Motor neuron (in vitro differentiated cells): ENCODE measurements at places on chromosomes 1 and 21. TPM values are rescaled to one million over a fixed set of nuclear protein-coding genes. Genes with fewer than 3 reads are reported as not detected.

DNA sequence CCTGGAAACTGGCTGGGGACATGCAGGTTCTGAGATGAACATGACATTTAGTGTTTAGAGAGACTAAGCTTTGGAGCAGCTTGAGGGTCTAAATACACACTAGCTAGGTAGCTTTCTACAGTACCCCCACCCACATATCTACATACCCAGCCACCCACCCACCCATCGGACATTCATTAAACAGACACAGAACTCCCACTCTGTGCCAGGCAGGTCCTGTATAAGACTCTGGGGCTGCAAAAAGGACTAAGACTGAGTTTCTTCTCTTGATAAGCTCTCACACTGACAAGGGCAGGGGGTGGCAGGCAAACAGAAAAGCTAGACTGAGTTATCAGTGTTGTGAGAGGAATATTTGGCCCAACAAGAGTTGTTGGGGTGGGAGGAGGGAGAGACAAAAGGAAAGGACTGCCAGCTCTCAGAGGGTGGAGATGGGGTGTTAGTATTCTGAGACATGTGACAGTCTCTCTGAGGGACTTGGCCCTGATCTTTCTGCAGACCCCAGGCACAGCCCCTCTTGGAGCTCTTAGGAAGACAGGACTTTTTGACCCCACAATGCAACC is 6.8 kb downstream of the MAP7D1 start:
- ATAC-seq, result no peak

GRCh38 chr21:32306021-32306780 is 7.5 kb downstream of the MRAP start:
- no peak for ATAC-seq

DNA sequence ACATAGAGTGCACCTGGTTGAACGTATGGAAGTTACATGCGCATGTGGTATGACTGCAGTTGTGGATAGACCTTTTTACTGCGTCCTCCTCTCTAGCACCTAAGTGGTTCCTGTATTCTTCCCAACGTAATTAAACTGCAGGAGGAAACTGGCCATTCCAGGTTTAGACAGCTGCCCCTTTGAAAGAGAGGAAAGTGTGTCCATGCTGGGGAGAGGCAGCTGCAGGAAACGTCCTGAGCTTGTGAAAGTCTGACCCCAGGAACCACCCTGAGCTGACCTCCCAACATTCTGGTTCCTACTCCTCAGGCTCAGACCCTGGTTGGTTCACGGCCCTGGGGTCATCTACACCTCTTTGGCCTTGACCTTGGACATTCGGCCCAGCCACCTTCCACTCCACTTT is 309.3 kb downstream of the DISC1 start:
- no peak for ATAC-seq

DNA sequence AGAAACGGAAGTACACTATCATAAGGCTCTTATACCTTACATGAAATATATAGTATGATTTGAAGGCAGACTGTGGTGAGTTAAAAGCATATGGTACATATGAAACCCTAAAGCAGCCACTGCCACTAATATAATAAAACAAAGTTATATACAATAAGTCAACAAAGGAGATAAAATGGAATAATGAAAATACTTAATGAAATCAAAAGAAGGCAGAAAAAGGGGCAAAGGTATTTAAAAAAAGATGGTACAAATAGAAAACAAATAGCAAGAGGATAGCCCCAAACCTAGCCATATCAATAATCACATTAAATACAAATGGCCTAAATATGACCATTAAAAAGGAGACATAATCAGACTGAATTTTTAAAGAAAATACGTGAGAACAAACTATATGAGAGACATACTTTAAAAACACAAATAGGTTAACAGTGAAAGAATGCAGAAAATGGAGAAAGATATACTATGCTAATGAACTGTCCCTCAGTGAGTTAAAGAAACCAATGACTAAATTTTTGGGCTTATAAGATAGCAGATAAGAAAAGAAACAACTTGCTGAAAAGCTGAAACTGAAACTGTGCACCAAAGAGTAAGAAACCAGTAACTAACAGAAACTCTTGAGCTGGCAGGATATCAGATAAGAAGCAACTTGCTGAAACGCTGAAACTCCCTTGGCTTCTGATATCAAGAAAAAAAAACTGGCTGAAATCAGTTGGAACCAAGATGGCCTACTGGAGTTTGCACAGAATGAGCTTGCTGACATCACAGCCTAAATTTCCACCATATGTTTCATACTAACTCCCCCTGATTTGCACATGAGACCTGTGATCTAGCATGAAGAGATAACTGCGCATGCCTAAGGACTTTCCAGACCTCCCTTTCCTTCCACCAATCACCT is 44.3 kb upstream of the IL10 start:
- ATAC-seq, result peak; percentile 26

Gene RPE65
- not detected in 2 replicates for total RNA-seq

- peak; percentile 91 for ATAC-seq
Observed at GRCh38 chr1:54227091-54227602, 27.2 kb downstream of the MRPL37 start.

Gene GADD45A
- total RNA-seq, result 135 and 144 TPM in 2 replicates

GRCh38 chr1:89516055-89516454 is 8.6 kb upstream of the LRRC8B start:
- peak; percentile 73 for ATAC-seq

- no peak for ATAC-seq
Observed at GRCh38 chr1:235407419-235407818, 40.2 kb downstream of the TBCE start.

Gene DNM3
- total RNA-seq, result 15.6 and 20.8 TPM in 2 replicates

DNA sequence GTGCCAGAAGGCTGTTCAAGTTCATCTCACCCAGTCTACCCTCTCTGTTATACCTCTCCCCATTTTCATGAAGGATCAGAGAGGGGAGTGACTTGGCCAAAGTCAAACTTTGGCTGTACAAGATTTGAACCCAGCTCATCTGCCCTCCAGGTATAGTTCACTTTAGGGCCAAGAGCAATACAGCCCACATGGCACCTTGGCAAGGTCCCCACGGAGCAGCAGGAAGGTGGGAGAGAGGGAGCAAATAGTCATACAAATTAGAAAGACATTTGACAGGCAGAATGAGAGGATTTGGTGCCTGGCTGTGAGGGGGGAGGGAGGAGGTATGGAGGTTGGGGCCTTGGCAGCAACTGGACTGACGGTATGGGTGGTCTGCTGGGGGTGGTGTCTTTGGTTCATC is 1.0 kb downstream of the HPCAL4 start:
- ATAC-seq, result no peak

DNA sequence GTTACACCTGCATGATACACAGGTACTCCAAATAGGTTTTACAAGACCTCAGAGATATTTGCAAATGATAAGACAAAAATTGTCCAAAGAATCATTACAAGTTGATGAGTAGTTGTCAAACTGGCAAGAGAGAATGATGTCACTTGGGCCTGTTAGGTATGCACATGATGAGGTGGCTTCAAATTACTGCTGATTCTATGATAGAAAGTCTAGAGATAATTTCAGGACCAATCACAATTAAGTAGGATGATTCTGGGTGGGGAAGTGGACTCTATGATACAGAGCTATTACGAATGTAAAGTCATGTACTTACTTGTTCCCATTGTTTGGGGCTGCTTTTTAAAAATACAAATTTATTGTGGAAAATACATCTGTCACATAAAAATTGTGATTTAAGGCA is 5.2 kb upstream of the SPRR1B start:
- ATAC-seq, result no peak

DNA sequence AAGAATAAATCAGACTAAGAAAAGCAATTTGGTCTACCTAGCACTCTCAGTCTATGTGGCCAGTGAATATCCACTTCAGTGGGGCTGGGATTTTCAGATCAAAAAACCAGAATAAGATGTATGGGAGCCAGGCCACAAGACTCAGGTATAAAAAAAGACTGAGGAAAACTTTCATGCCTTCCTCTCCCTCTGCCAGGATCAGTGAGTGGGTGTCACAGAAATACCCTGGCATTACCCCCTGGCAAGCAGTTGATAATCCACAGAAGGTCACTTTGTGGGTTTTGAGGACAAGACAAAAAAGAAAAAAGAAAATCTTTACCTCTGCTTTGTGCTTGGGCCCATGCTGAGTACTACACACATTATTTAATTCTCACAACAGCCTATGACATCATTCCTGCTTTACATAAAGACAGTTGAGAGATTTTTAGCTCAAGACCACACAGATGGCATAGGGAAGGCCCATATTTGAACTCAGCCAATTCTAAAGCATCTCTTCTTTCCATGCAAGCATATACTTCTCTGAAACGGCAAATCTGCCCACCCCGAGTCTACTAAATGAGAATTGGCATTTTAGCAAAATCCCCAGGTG is 57.6 kb downstream of the DESI2 start:
- ATAC-seq, result peak; percentile 62

Gene KCNJ9
- 8.8 and 9.5 TPM in 2 replicates for total RNA-seq

Gene KCND3
- 1.9 and 2.0 TPM in 2 replicates for total RNA-seq

Gene MOB3C
- total RNA-seq, result 2.0 and 2.1 TPM in 2 replicates

DNA sequence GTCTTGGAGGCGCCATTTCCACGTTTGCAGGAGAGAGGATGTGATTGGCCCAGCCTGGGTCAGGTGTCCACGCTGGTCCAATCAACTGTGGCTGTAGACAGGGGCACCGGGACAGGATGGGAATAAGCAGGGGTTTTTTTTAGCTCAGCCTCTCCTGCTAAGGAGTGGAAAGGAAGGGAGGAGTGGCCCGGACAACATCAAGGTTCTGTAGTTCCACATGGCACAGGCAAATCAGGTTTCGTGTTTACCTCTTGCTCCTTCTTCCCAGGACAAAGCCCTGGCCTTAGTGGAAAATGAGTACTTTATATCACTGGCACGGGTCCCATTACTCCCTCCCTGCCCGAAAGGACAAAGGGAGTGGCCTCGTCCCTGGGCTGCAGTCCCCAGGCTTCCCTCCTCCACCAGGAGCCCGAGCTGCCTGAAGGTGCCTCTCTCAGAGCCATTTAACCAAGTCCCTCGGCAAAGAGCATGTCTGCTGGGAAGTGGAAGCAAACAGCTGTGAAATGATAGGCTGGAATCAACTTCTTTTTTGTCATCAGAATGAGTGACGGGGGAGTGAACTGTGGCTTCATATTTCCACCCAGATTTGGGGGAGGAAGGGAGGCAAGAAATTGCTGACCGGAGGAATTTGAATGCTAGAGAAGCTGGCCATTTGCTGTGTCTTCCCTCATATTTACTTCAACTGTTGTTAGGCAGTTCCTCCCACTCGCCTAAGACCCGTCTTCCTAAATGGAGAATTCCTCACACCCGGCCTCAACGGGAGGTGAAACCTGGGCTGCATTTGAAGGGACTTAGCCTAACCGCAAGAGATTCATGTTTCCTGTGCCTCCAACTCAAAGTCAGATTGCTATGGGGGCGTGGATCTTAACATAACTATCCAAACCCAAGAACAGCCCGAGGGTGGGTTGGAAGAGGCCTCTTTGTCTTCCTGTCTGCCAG is 84.9 kb upstream of the SLC44A3 start:
- ATAC-seq, result peak; percentile 70
